ENCODE measurements at places on chromosomes 5 and 9.

- DNase-seq: no peak
These were observed 42.2 kb downstream of the PRLR start for GRCh38 chr5:35188031-35188457.

DNA sequence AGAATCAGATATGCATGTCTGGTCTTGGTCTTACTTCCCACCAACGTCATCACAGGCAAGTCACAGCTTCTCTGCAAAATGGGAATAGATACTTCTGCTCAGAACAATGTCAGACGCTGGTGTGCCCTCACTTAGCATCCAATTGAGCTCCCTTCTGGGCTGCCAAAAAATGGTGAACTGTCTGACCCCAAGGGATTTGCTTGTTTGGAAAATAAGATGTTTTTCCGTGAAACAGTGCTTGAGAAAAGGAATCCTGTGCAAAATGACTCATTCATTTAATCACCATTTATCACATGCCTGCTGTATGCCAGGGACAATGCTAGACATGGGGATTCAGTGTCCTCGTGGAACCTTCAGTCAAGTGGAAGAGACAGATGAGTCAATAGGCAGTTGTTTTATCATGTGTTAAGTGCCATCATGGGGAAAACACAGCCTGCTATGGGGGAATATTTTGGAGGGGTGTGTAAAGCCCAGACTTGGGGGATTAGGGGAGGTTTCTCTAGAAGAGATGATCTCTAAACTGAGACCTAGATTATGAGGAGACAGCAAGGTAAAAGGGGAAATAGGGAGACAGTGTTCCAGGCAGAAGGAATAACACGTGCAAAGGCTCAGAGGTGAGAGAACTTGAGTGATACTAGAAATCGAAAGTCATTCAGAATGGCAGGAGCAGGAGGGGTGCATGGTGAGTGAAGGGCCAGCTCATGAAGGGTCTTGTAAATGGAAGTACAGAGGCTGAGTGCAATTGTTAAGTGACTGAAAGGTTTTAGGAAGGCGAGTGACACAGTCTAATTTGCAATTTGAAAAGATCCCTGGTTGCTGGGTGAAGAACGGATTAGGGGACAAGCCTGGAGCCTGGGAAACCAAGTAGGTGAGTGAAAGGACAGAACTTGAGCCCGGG lies 3.9 kb downstream of the NIPAL4 start:
- peak; percentile 90 for DNase-seq

DNA sequence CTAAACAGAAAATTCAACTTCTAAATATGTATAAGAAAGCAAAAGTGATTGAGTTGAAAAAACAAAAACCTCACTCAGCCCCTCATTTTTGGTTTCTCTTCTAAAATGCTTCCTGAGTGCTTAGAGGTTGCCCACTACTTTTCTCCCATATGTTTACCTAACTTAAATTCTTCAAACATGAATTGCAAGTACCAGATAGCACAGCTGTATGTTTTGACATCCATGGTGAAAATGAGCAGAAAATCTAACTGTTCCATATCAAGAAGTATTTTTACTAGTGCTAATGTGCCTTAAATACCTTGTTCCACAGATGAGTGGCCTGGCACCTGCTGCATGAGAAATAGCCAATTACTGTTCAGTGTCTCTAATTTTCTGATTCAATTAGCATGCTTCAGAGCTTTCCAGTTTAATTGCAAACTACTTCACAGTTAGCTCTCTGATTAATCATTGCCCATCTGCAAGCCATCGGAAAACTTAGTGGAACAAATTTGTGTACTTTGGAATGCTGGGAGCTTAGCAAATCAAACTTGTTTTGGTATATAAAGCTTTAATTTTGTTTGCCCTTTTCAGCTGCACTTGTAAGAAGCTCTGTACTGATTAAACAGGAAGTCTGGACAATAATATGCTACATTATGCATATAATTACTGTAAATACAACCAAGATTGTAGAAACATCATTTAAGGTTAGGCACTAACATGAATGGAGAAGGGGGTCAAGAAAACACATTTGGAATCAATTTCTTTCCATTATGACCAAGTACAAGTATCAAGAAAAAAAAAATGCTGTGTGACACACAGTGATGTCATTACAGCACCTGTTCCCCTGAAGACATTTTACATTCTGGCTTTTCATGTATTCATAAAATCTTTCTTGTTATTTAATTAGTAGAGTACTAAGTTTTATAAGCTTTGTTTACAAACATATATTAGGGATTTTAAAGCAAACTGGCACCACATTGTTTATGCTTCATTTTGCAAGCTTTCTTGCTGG lies 65.6 kb downstream of the POU5F2 start:
- DNase-seq: no peak

DNA sequence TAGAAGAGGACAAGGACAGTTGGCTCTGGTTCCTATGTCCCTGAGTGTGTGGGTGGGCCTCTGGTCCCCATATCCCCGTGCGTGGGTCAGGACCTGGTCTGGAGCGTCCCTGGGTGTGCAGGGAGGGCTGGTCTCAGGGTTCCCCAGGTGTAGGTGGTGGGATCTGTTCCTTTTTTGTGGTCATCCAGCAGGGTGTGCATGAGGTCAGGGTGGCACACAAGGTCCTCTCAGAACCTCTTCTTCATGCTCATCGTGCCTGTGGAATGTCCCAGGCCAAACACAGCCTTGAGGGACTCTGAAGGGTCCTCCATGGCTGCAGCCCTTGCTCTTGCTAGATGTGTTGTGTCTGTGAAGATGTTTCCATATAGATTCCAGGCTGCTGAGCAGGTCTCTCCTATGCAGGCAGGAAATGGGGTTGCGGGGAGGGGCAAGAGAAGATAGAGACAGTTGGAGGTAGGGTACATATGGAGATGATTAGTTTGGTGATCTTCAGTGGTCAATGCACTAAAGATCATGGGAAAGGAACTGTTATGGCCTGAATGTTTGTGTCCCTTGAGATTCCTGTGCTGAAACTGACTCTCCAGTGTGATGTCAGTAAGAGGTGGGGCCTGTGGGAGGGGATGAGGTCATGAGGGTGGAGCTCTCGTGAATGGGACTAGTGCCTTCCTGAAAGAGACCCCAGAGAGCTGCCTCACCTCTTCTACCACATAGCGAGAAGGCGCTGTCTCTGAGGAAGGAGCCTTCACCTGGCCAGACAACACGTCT lies 53.1 kb downstream of the NXNL2 start:
- peak; percentile 48 for DNase-seq

DNA sequence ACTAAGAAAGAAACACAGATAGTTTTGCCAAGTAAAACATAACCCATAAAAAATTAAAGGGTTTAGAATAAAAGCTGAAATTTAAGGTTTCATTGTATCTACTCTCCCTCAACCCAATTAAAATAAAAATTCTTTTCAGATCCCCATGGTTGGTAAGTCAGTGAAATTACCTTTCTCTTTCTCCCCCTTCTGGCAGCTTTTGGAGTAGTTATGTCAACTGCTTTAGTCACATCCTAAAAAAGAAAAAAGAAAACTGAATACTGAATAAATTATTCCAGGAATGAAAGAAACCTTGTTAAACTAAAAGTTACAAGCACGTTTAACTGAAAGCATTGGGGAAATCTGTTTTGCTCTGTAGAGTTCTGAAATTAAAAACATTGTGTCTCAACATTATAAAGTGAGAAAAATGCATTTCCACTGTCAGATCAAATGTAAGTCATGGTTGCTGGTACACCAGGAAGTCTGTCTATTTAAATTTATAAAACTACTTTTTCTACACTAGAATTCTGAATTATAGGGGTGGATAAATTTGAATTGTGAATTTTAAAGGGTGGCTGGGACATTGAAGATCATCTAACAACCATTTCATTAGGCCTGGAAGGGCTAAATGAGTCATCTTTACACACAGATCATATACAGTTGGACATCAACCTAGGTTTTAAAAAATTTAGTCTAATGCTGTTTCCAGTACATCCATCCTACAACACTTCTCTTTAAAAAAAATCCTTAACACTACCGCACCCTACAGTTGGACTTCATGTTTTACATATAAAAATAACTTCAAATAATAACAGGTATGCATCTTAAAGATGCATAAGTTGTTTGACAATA lies 24.7 kb downstream of the PSIP1 start:
- DNase-seq: peak; percentile 29

GRCh38 chr9:14485366-14485765 lies 171.4 kb upstream of the NFIB start:
- DNase-seq: peak; percentile 45

GRCh38 chr5:65840071-65840470 lies 86.3 kb upstream of the ERBIN start:
- no peak for DNase-seq

- DNase-seq: peak; percentile 89
These were observed 103.2 kb downstream of the MSX2 start for GRCh38 chr5:174827558-174827957.
